ENCODE measurements at places on chromosomes 1 and 21.

- no peak for DNase-seq
Measured at GRCh38 chr1:34380526-34381124, 203.9 kb downstream of the C1orf94 start.

DNA sequence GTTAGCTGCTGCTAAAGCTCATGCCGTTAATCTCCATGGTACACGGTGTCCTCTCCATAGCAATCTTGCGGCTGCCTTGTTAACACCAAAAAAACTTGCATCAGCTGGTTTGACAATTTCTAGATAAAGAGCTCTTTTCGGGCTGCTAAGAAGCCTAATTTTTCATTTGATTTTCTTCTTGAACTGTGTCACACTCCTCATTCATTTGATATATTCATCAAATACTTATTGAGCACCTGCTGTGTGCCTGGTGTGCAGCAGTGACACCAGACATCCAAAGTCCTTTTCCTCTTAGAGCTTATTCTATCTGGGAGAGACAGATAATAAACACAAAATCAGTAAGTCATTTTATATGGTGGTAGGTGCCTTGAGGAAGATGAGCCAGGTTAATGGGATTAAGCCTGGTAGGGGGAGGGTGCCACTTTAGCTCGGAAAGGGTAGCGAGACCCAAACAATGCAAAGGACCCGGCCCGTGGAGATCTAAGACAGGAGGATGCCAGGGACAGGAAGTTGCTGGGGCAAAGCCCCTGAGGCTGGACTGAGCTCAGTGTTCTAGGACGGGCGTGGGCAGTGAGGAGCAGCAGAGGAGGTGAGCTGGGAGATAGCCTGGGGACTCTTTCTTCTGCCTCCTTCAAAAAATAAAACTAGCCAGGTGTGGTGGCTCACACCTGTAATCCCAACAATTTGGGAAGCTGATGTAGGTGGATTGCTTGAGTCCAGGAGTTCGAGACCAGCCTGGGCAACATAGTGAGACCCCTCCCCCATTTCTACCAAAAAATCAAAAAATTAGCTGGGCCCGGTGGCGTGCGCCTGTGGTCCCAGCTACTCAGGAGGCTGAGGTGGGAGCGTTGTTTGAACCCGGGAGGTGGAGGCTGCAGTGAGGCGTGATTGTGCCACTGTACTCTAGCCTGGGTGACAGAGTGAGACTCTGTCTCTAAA is 50.7 kb upstream of the LGALS8 start:
- no peak for DNase-seq

- DNase-seq = no peak
Measured at GRCh38 chr1:233935297-233935868, 30.9 kb downstream of the SLC35F3 start.

GRCh38 chr1:93323185-93323820 is 22.4 kb upstream of the DR1 start:
- DNase-seq = no peak

DNA sequence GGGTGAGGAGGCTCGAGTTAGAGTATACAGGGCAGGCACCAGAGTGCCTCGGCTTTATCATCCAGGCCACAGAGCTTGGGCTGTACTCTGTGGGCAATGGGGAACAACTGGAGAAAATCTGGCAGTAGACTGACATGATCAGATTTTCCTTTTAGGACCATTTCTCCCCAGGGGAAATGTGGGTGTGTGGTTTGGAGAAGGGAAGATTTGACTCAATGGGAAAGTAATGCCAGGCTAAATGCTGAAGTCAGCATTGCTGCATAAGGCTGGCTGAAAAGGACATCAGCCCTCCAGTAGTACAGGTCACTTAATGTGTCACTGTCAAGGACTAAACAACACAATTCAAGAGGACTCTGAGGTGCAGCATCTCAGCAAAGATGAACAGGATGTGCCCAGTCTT is 5.0 kb downstream of the FYB2 start:
- DNase-seq = no peak

DNA sequence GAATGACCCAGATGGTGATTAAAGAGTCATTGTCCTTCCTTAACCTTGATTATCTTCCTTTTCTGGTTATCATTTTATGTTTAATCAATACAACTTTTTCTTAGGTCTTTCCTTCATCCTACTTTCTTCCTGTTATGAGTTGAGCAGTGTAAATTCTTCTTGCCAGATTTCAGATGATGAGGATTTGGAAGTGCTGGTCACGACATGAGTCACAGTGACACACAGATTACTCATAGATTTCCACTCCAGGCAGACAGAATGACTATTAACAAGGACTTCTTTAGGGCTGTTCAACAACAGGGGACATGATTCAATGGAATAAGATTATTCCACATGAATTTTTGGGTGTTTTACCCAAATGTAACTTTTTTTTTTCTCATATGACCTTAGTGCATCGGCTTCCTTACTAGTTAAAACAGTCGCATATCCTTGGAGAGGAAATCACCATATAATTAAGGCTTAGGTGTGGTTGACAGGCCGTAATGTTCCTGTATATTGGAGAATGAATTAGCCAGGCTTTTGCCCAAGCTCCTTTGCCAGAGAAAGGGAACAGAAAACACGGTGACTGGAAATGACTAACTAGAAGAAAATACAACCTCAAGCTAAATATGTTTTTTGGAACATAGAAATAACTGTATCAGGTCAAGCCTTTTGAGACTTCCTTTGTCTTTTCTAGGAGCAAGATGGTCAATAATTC is 44.2 kb downstream of the PRRX1 start:
- no peak for DNase-seq

DNA sequence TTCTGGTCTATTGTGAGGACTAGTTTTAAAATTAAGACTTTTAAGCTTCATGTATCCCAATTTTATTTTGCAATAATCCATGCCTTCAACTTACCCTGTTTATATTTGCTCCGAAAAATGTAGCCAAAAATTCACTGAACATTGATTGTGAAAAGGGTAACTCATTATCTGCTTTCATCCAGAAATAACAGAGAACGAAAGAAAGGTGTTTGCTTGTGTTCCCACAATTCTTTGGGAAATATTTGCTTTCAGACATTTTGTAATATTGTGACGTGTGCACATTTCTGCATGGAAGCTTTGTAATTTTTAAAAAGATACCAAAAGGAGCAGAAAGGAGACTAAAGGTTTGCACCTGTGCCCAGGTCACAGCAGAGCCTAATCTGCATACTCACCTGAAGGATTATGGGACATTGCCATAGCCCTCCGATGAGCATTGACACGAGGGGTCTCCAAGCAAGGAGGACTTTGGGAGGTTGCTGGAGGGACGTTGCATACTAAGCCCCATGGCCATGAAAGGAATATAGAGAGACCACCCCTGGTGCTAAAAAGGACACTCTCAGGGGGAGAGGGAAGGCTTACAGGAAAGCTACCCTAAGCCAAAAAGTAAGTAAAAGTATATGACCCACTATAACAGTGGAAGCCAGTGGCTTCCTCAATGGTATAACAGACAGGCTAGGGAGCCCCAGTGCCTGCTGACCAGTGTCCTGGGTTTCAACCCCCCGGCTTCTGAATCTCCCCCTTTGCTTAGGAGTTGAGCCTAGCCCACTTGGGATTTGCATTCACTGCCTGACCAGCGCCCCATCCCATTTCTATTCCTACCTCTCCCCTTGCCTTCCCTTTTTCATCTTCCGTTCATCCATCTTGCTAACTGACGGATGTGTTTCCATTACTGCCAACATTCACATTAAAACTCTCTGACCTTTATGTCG is 148.6 kb upstream of the ZC3H12A start:
- no peak for DNase-seq

- DNase-seq = no peak
Measured at GRCh38 chr1:110634455-110635311, 28.5 kb upstream of the KCNA2 start.

GRCh38 chr21:19995253-19995652 is 1003.0 kb upstream of the NCAM2 start:
- no peak for DNase-seq

DNA sequence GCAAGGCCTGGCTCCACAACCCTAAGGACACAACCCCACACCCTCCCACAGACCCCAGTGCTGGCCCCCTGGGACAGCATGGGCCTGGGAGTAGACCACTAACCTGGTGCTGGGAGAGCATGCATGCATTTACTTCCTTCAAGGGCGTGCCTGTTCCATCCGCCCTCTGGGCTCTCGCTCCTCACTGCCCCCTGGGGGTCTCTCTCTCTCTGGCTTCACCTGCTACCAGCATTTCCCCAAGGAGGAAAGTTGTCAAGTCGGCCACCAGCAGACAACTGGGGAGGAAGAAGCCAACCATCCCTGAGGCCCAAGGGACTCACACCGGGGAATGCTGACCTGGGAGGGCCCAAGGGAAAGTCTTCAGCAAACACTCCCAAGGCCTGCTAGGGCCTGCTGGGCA is 6.5 kb downstream of the LRP8 start:
- no peak for DNase-seq

GRCh38 chr1:156883919-156884318 is 9.6 kb upstream of the PEAR1 start:
- no peak for DNase-seq

GRCh38 chr1:7993593-7994479 is 32.3 kb downstream of the ERRFI1 start:
- DNase-seq = no peak

DNA sequence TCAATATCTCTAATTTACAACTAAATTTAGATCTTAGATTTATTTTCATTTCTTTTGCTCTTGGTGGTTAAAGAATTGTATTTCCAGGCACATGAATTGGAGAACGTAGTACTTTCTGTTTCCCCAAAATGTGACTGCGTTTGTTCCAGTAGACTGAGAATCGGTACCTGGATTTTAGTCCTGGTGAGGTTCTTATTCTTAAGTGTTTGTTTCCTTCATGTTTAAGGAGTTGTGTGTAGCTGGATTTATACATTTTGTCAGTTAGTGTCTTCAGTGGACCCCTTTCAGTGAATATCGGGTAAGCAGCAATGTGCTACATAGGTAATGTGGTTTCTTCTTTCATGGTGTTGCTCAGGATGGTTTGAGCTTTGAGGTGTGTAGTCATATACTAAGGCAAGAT is 6.8 kb downstream of the MIER1 start:
- no peak for DNase-seq

GRCh38 chr1:51313961-51314777 is 16.2 kb downstream of the TTC39A start:
- no peak for DNase-seq

DNA sequence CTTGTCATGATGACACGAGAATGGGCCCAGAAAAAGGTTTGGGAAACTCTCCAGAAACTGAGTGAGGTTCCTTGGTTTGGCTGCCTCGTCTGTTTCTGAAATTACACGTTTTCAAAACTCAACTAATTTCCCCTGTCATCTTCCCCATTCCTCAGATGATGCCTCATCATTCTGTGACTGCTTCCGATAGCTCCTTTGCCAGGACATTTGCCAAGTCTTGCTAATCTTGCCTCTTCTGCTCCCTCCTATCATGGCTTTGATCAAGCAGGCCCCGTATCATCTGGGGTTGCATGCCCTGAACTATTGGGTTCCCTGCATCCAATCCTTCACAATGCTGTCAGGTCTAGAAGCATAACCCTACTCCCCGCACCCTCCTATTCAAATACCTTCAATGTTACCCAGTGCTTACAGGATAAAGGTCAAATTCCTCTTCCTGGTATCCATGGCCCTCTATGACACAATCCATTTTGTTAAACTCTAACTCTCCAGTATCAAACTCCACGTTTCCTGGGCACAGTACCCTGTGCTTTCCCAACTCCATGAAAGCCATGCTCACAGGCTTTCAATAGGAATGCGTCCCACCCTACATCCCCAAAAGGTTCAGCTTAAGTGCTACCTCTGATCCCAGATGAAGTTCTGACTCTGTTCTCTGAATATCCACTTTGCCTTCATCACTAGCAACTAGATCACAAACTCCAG is 22.2 kb upstream of the TMEM200B start:
- no peak for DNase-seq

GRCh38 chr1:27555700-27556424 is 48.1 kb downstream of the AHDC1 start:
- DNase-seq = peak; percentile 59

- no peak for DNase-seq
Measured at GRCh38 chr1:225577241-225577640, 75.7 kb downstream of the ENAH start.
